ENCODE measurements at places on chromosomes 16 and 17.

GRCh38 chr16:66457888-66458287 is 30.8 kb downstream of the BEAN1 start:
- no peak for DNase-seq

GRCh38 chr16:63038397-63039106 is 1002.3 kb upstream of the CDH8 start:
- DNase-seq = no peak

- DNase-seq = peak; percentile 54
These were observed 761 bp downstream of the PDF start for GRCh38 chr16:69329369-69330285.

DNA sequence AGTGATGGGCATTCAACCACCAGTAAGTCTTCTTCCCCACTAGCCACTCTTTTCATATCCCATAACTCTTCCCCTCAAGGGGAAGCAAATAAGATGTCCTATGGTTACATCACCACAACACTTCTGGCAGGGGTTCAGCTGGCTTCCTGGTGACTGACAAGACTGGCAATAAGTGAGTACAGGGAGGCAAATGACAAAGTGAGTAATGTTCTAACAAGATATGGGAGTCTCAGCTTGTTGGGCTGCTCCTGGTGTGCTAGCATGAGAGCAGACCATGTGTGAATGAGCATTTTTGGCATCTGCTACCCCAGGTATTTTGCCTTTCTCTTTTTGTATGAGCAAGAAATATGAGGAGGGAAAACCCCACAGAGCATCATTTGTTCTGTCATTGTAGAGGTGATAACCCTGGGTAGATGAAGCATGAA is 9.9 kb downstream of the TMIGD1 start:
- DNase-seq = peak; percentile 75

DNA sequence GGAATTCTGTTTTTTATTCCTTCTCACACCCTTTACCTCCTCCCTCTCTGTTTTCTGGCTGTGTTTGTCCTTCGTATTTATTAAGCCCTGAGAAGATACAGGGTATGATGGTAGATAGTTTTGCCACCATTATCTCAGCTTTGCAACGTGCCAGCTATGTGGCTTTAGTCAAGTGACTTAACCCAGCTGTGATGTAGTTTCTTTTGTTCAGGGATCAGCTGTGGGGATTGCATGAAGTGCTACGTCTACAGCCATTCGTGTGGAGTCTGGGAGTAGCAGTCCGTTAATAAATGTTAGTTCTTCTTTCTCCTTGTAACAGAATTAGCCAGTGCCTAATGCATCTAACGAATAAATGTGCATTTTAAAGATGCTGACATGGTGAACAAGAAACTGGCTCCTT is 128.4 kb downstream of the HAPSTR1 start:
- no peak for DNase-seq

DNA sequence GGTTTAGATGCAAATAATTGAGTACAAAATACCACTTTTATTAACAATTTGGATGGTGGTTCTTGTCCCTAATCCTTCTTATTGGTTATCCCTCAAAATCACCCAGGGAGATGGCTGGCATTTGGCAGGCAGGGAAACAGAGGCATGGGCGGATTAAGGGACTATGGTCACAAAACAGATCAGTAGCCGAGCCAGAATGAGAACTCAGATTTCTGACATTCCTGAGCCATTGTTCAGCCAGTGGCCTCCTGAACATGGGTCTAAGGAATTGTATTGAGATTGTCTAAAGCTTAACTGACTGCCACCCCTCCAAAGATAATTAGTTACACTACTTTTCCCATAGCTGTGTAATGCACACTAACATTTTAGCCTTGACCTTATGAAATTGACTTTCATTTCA is 88.4 kb downstream of the CHD9NB start:
- DNase-seq = no peak

DNA sequence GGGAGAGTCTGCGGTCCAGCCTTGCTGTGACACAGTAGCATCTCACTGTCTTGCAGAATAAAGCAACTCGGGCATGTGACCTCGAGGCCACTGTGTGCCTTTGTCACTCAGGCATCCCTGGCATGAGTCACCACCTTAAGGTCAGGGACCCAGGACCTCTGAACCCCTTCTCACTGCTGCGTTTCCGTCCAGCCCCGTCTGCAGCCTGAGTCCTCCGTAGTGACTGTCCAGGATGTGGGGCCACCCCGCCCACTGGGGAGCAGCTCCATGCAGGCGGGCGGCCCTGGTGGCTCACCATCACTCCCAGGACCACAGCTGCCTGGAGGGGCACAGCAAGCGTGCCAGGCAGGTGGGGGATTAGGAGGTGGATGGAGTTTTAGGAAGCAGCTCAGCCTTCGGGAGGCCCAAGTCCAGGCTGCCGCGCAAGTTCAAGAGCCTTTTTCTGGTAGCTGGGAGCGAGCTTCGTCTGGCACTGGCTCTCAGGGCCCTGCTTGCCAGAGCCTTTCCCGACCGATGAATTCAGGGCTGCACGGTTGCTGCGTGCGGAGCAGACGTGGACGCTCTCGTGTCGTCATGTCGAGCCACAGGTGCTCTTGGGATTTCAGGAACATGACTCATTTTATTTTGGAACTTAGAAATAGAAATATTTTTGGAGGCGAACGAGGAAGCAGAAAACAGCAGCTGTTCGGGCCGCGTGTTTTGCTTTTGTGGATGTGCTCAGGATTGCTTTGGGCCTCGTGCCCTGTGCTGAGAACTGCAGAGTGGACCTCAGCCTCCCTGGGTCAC is 16.8 kb downstream of the KCTD5 start:
- no peak for DNase-seq

DNA sequence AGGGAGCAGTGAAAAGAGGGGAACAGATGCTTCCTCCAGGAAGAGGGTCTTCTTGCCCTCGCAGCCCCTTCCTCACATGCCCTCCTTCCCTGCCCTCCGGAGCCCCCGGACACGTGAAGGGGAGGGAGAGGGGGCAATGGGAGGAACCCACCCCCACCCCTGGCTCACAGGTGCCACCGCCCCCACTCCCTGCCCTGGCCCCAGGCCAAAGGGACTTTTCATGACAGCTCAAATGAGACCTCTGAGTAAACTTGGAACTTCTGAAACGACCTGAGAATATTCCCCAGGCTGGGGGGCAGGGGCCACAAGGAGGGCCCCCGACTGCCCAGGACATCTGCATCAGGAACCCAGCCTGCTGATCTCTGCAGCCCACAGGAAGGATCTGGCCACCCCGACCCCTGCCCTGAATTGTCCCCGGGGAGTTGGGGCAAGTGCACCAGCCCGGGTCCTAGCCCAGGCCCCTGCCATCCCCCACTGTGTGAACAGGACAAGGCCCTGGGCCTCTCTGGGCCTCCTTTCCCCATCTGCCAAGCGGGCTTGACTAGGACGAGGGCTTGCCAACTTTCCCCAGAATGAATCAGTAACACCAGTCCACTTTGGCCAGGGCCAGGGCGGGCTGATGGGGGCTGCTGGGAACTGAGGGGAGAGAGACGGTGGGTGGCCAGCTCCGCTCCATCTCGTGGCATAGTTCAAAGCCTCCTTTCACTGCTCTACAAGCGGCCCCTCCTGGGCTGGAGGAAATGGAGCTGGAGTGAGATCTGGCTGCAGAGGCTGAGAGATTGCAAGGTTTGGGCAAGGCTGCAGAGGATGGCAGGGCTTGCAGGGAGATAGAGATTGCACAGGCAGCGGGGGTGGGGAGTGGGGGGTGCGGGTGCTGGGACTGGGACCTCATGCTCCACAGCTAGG is 3.8 kb downstream of the IL21R start:
- DNase-seq = no peak

- DNase-seq = no peak
These were observed 608 bp upstream of the COX10 start for GRCh38 chr17:14068542-14069250.

- DNase-seq = no peak
These were observed 8.2 kb downstream of the PRKCA start for GRCh38 chr17:66310528-66311148.

DNA sequence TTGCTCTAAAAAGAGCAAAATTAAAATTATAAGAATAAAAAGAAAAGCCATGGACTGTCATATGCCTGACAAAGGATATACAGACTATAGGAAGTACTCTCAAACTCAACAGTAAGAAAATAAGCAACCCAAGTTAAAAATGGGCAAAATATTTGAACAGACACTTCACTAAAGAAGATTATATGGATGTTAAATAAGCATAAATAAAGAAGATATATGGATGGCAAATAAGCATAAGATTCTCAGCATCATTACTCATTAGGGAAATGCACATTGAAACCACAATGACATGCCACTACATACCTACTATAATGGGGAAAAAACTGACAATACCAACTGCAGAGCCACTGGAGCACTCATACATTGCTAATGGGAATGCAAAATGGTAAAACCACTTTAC is 14.9 kb upstream of the BEAN1 start:
- no peak for DNase-seq

GRCh38 chr17:2962729-2963128 is 100.7 kb downstream of the OR1D5 start:
- DNase-seq = no peak

All from suppressor macrophage (primary cell).